ENCODE measurements at places on chromosomes 7 and 10. TPM values are rescaled to one million over a fixed set of nuclear protein-coding genes. Genes with fewer than 3 reads are reported as not detected.

DNA sequence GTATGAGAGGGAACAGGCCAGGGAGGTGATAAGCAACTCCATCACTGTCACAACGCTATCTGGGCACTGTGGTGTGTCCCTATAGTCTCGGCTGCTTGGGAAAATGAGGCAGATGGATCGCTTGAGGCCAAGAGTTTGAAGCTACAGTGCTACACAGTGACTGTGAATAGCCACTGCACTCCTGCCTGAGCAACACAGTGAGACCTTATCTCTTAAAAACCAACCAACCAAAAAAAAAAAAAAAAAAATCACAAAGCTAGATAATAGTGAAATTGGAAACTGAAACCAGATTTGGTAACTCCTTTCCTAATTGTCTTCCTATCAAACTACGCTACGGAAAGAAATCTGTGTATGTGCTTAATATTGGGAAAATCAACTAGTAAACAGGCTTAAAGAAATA is 14.1 kb downstream of the MICU1 start:
- DNase-seq, result no peak

DNA sequence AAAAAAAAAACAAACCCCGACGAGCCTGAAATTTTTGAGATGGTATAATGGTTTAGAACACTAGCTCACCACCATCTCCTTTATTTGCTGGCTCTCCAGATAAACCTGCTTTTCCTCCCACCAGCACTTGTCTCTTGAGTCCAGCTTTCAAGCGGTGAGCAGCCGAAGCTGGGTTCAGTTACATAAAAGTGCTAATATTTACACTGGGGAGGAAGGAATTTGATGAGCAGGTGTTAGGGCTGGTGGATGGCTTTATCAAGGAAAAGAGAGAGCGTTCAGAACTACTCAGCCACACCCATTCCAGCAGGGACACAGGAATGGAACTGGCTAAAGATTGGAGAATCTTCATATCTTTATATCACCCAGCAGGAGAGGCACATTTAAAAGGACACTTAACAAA is 6.6 kb upstream of the CALML3 start:
- DNase-seq, result no peak

Gene PRPS1L1
- not detected for total RNA-seq

- no peak for DNase-seq
Measured at GRCh38 chr7:74604326-74605020, 53.0 kb upstream of the GTF2I start.

GRCh38 chr10:32477499-32477898 is 31.6 kb downstream of the CCDC7 start:
- DNase-seq, result no peak

Gene PLXNA4
- total RNA-seq, result 0.05 TPM

Gene MBL2
- total RNA-seq, result not detected

Gene AMZ1
- total RNA-seq, result 11.8 TPM

DNA sequence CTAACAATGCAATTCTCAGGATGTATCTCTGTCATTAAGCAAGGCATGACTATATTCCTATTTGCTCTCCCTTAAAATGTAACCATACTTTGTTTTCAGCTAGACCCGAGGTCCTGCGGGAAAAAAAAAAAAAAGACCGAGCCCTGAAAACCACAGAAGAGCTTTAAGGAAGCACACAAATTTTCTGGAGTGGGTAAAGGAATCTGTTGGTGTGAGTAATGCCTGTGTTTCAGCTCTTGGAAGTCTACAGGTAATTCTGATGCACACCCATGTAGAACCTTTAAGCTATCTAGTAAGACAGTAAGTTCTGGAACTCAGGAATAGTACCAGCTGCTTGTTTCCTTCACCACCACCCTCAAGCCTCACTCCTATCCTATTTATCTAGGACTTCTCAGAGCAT is 351.1 kb downstream of the PARD3 start:
- DNase-seq, result no peak

- DNase-seq, result no peak
Measured at GRCh38 chr7:30831227-30831626, 60.0 kb downstream of the MINDY4 start.

GRCh38 chr7:16071246-16071857 is 350.0 kb downstream of the CRPPA start:
- peak; percentile 69 for DNase-seq

Gene ITPRID1
- total RNA-seq, result not detected

Gene GPR85
- total RNA-seq, result 3.4 TPM

Gene PIP
- total RNA-seq, result not detected

Gene EIF3A
- total RNA-seq, result 141 TPM

Gene TMEM213
- total RNA-seq, result not detected

- DNase-seq, result peak; percentile 66
Measured at GRCh38 chr7:65441010-65441409, 67.4 kb downstream of the ZNF92 start.

GRCh38 chr7:18590241-18590640 is 94.7 kb downstream of the HDAC9 start:
- no peak for DNase-seq

Gene HMX2
- total RNA-seq, result not detected

- no peak for DNase-seq
Measured at GRCh38 chr7:4837803-4838625, 23.8 kb downstream of the PAPOLB start.

Gene PVRIG
- not detected for total RNA-seq

GRCh38 chr7:129502708-129503685 is 666 bp downstream of the SMKR1 start:
- no peak for DNase-seq

GRCh38 chr7:82805527-82805960 is 357.1 kb downstream of the PCLO start:
- peak; percentile 81 for DNase-seq

Gene CDC14C
- total RNA-seq, result not detected

GRCh38 chr7:133452577-133452976 is 199.7 kb downstream of the EXOC4 start:
- DNase-seq, result no peak

DNA sequence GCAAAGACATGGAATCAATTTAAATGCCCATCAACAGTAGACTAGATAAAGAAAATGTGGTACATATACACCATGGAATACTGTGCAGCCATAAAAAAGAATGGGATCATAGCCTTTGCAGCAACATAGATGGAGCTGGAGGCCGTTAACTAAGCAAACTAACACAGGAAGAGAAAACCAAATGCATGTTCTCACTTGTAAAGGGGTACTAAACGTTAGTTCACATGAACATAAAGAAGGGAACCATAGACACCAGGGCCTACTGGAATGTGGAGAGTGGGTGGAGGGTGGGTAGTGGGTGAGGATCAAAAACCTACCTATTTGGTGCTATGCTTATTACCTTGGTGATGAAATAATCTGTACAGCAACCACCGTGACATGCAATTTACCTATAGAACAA is 78.4 kb upstream of the GSDME start:
- no peak for DNase-seq

- no peak for DNase-seq
Measured at GRCh38 chr10:7306147-7306546, 104.7 kb downstream of the SFMBT2 start.

GRCh38 chr7:123594813-123595241 is 6.8 kb upstream of the ASB15 start:
- no peak for DNase-seq

- no peak for DNase-seq
Measured at GRCh38 chr10:26573674-26574073, 123.8 kb upstream of the PDSS1 start.

Gene SLC13A1
- total RNA-seq, result not detected

DNA sequence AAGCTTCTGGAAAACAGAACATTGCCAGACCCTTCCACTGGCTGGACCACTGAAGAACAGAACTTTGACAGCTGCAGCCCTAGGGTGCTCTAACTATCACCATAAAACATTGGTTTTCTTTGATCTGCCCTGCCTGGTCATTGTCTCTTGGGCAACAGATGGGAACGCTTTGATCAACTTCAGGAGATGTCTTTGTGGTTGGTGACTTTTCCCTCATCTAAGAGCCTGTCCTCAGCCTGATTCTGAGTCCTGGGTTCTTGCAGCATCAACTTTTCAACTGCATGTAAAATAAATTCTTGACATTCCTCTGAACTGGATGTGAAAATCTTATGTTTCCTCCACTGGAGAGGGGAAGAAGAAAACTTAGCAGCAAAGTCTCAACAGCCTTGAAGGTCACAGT is 53.1 kb upstream of the ZNRF2 start:
- DNase-seq, result no peak

Gene UCN3
- total RNA-seq, result not detected

Gene ANXA8
- total RNA-seq, result 0.72 TPM

DNA sequence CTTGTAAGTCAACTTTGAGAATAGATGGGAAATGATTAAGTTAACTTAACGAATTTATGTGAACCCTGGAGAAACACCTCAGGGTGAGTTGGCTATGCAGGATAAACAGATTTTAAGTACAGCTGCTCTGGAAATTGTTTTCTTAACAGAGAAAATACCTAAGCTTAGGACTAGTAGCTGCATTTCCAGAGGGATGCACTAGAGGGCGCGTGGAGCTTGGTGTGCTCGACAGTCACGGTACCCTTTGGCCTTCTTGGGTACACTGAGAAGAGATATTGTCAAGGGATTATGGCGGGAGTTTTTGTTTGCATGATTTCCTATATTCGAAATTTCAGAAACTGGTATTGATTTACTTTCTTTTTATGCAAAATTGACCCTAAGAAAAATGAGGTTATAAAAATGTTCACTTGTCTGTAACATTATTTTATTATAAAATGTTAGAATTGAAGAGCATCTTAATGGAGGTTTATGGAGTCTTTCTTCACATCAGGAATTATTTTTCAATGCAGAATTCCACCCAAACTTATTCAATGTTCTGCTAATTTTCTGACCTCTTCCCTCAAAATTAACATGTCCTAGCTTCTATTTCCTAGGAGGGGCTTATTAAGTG is 58.4 kb upstream of the MYO3A start:
- DNase-seq, result peak; percentile 36

Gene CTTNBP2
- not detected for total RNA-seq

DNA sequence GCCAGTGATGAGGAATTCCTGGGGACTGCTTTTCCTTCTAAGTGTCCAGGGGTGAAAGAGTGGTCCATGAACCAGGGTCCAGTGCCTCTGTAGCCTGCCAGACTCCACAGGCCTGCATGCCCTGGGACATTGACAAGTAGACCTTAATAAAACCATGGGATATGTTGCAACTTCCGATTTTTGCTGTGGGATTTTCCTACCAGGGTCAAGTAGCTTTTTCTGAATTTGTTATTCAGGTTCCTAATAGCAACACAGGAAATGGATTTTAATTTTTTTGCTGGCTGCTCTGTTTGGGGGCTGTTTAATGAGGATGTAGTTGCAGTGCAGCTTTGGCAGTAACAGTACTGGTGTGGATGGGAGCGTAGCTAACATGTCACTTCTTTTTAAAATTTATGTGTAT is 42.1 kb downstream of the WBP1L start:
- no peak for DNase-seq

Gene OR6V1
- total RNA-seq, result not detected

Gene ASB10
- total RNA-seq, result not detected

Gene GPR146
- 0.72 TPM for total RNA-seq

DNA sequence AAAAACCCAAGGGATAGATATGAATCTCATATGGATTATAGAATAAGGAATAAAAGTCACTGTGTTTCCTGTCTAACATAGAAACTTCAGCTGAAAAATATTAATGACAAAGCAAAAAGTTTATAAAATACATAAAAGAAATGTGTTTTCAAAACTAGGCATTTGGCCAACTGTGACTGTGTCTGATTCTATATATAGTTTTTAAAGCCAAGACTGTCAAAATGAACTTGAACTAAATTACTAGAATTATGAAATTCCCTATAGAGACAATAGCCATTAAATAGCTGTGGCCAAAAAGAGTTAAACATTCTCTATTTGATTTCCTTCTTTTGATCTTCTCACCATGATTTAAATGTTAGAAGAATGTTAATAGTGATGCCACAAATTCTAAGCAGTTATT is 311.2 kb upstream of the SEMA3D start:
- no peak for DNase-seq

GRCh38 chr10:103881416-103882284 is 26.3 kb upstream of the SH3PXD2A start:
- no peak for DNase-seq

DNA sequence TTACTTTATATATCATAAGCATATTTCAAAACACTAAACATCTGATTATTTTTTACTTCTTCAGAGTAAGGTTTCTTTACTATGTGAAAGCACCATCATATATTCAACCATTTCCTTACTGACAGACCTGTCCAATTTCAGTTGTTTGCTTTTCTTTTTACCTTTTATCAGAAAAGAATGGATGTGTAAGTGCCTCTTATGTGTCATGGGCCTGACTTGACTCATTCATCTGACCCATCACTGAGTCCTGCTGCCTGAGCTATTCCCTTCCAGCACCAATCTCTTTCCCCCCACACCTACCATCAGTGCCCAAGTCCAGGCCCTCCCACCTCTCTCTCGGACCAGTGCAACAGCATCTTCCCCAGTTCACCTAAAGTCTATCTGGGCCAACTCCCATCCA is 41.7 kb upstream of the ARID5B start:
- DNase-seq, result no peak
